Anterior cingulate cortex (tissue), 58 donors: ENCODE measurements at places on chromosomes 4 and X.

DNA sequence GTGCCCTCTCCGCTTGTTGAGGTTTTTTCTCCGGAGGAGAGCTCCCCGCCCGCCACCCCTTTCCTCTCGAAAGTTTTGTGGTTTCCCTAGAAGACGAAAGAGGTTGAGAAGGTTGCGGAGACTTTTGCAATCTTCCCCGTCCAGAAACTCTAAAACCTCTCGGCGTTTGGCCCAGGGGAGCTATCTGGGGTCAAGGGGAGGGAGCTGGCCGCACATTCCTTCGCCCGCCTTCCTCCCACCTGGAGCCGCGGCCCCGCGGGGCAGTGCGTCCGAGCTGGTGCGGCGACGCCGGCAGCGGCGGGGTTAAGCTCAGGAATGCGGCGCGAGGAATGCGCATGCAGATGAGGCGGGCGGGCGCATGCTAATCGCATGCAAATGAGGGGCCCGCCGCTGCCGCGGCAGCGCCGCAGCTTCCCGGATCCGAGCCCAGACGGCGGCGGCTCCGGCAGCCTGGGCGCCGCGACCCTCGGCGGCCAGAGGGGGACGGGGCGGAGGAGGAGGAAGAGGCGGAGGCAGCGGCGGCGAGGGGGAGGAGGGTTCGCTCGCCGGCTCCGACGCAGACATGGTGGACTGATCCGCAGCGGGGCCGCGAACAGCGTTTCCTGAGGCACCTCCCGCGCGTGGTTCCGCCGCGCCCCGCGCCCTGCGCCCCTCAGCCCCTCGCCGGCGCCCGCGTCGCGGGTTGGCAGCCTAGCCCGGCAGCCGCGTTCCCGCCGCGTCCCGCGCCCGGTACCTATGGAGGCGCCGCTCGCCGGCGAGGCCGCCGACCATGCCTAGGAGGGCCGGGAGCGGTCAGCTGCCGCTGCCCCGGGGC lies at the start of gene WWC2:
TSS of gene WWC2 (plus strand) at position 535 of the 814 bp plus-strand sequence. CDS start at position 770, 235 bp downstream.
- peak; percentile 69 for DNase-seq

DNA sequence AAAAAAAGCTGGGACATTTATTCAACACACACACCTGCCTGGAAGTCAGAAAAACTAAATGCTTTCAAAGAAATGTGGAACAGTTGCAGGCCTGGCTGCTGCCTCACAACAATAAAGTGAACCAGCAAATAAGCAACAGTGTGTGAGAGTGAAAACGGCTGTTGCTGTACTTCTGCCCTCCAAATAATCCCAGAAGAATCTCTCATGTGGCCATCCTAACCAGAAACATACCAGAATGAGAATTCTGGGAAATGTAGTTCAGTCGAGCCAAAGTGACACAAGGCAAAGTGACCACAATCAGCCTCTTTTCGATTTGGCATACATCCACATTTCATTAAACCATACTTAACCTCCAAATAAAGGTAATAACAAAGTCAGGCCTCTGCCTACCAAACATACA lies 204.5 kb downstream of the SLC7A11 start:
- DNase-seq: no peak

DNA sequence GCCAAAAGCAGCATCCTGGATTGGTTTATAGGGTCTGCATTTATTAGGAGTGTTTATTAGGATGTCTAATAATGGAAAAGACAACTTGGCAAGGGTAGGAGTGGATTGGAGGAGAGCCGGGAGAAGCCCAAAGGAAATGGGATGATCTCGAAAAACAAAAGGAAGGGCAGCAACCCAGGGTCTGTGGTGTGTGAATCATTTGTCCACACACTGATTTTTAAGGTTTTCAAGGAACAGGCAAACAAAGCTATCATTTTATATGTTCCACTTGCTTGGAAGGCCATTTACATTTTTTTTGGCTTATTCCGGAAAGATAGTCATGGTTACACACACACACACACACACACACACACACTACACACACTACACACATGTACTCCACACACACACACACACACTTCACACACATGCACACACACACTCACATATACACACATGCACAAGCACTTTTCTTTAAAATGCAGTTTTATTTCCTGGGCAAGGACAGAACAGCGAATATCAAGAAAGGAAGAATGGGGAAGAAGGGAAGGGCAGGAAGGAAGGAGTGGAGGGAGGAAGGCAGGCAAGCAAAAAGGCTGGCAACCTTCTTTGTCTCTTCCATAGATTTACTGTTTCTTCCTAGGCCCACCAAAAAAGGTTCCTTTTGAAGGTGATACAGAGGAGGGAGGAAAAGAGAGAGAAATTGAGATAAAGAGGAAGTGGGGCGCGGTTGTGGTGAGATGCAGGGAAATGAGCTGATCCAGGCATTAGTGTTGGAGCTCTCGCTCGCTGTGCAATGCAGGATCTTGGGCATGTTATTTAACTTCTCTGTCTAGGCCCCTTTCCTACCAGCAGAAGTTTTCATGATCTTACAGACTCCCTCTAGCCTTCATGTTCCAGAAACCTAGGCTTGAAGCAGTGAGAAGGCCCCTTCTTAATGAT lies 88.6 kb upstream of the MAML3 start:
- DNase-seq: no peak

- DNase-seq: no peak
Observed at GRCh38 chrX:122565952-122566351, 618.1 kb upstream of the GRIA3 start.

DNA sequence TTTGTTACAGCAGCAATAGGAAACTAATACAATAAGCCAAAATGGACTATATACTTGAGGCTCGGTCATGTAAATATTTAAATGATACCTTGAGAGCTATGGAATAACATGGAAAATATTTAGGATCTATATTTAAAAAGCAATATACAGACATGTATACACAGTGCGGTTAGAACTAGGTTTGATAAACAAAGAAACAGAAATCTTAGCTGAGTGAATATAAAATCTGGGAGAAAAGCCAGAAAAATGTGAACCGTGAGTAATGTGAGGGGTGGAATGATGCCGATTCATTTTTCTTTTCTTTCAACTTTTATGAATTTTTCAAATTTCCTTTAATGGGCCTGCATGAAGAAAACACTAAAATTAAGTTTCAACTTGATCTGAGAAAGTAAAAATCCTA lies 104.1 kb downstream of the ATXN3L start:
- no peak for DNase-seq
